ENCODE measurements at places on chromosomes 3 and 15.

DNA sequence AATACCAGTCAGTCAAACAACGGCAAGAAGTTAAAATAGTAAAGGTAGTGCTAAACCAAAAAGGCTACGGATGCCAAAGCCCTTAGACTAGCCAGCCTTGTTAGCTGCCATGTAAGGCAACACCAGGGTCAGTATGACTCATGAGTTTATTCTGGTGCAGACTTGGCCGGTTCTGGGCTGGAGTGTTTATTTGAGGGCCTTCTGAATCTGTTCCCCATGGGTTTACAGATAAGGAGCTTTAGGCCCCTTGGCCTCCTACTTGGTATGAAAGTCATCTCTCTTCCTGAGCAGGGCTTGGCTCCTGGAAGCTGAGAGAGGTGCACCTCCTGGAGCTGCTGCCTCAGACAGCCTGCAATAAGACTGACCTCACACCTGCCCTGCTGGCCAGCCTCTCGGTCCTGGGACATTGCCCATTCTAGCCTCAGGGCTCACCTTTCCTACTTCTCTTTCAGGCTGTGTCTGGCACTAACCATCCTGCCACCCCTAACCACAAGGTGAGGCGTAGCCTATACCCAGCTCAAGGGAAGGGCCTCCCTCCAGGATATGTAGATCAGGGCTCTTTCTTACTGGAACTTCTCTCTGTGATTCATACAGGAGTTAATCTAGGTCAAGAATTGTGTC is 10.4 kb upstream of the RTP1 start:
- DNase-seq, result no peak

DNA sequence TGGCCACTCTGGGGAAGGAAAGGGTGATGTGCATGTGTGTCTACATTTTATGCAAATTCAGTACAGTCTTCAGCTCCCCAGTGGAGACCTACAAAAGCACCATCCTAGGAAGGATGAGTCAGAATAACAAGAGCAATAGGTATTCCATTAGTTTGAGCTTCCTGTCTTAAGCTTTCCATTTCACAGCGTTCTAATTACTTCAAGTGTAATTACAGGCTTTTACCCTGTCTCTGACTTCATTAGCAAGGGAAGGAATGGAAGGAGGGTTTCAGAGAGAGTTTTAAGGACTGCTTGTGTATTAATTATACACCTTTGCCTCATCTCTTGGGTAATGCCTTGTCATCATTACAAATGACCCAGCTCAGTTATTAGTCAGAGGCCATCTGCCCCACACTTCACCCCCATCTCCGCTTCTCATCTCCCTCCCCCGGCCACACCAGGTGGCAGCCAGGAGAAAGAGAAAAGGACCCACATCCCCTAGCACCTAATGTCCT is 202.8 kb upstream of the MRPL3 start:
- DNase-seq, result no peak

GRCh38 chr3:149203758-149204157 is 17.9 kb downstream of the CP start:
- no peak for DNase-seq

DNA sequence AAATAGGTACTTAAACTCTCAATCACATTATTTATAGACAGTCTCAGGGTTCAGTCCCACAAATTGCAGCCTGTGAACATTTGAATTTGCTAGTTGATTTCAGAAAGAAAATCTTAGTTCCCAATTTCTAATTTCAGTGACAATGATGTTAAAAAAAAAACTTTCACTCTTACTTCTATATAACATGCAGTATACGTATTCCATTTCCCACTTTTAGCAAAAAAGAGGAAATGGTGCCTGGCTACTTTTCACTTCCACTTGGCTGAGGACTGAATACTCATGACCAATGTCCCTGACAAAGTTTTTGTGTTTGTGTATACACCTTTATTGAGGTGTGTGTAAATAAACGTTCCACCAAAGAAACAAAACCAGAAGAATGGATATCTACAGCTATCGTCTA is 32.1 kb upstream of the XCR1 start:
- DNase-seq, result no peak

DNA sequence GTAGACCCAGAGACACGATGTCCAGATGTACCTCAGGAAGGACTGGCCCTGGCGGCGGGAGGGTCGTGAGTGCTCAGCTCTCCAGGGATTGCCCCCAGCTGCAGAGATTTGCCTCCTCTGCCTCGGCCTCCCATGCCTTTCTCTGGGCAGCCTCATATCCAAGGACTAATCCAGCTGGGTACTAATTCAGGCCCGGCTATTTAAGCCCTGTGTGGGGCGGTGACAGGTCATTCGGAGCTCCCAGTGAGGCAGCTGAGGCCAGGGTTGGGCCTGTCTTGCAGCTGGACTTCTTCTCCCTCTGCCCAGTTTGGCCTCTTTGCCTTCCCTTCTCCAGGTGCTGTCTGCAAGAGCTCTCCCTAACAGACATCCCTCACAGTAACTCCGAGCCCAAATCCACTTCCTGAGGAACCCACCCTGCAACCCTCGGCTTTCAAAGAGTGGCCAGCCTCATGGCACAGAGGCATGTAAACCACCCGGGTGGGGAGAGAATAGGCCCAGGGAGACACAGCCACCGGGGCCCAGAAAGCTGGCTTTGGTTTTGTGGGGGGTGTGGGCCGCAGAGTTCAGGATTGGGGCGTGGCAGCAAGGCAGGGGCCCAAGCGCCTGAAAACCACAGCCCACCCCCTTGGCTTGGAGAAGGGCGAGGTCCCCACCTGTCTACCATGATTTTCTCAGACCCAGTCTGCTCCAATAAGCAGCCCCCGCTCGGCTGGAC is 85.8 kb downstream of the PPCDC start:
- no peak for DNase-seq

DNA sequence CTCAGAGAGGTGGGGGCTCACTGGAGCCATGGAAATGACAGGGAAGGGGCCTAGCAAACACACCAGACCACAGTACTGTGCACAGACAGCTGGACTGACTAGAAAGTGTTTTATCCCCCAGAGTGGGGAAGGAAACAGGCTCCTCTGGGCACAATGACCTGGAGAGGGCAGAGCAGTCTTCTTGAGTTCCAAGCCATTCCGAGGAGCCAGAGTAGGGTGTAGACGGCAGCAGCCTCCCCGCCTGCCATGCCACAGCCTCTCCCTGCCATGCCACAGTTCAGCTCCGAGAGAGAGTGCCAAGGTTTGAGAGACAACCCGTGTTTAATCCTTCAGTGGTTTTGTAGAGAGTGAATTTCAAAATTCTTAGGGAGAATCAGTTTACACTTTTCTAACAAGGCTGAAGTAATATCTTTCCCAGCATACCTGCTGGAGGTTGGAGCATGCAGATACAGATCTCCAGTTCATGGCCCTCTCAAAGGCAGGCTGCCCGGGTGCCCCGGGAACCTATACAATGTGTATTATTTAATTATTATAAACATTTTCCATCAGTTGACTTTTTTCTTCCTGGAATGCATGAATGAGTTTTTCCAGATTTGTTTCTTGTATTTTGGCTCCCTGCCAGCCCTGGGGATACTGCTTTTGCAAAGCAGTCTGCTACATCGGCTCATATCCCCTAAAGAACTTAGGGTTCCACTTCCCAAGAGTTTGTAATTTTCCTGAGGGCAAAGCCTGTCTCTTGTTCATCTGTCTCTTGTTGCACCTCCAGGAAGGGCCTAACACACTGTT is 3.2 kb downstream of the PODXL2 start:
- no peak for DNase-seq

GRCh38 chr15:85003593-85004312 is 22.1 kb downstream of the PDE8A start:
- DNase-seq, result no peak

DNA sequence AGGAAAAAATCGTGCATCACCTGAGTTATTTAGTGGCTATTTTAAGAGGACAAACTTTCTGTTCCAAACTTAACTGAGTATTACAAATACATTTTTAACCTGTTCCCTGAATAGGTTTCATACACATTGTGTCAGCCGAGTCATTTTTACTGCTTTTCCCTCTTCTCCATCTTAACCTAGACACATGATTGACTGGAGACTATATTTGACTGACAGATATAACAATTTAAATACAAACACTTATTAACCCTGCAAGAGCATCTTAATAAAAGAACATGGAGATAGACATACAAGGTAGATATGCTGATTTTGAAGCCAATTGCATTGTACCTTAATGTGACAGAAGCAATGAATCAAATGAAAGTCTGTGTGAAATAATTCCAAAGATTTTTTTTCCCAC is 810.5 kb upstream of the ARPP21 start:
- no peak for DNase-seq
